ENCODE measurements at places on chromosomes 6 and 20.

DNA sequence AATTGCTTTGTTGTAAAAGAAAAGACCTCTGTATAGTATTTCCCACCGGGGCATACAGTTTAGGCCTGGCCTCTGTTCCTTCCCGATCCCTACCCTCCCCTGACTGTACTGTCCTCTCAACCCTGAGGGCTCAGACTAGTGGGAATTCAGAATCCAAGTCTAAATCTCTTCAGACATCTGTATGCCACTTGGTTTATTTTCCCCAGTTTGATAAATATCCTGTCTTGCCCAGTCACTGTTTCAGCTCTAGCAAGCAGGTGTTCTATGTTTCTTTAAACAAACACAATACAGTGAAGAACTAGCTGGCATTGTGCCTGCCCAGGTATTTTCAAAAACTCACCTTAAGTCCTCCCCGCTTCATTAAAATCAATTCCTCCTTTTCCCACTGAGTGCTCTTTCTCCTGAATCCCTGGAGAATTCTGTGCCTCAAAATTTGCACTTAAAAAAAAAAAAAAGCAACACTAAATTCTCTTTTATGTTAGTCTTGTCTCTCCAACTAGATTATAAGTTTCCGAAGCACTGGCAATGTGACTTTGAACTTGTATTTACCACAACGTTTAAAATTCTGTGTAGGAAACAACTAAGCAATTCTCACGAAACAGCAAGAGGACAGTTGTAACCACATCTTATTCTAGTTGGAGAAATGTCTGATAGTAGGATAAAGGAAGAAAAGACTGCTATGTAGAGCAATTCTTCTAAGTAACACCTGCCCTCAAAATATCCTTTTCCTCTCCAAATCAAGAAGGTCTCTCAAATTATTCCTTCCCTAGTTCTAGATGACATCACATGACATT is 112.0 kb upstream of the CARMIL1 start:
- no peak for DNase-seq

- no peak for DNase-seq
Observed at GRCh38 chr6:159979136-159979874, 10.4 kb downstream of the IGF2R start.

DNA sequence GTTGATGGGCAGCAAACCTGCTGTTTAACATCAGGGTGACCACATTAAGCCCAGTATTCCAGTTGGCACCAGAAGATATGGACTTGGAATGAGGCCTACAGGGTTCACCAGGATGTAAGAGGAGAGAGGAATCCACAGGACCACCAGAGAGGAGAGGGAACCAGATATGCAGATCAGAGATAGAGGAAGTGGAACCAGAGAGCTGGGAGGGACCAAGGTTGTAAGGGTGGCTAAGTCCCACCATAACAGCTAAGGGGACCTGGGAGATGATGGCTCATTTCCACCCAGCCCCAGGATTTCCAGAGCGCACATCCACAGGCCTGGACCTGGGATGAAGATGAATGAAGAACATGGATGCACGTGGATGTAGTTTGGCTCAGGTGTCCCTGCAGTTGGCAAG is 11.1 kb downstream of the BTN2A1 start:
- no peak for DNase-seq

DNA sequence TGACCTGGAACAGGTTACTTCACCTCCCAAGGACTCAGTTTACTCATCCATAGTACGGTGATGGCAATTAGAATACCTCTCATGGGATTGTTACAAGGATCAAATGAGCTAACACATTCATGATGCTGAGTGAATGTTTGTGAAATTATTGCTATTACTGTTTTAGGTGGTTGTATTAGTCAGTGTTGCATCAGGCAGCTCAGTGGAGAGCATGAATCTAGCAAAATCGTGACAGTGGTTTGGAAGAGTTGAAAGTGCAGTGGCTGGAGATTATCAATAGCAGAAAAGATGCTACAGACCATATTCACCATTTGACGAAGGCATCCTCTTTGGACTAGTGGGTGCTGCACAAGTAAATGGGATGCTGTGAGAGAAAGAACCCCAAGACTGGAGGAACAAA is 50.4 kb upstream of the CTNNBL1 start:
- no peak for DNase-seq

GRCh38 chr6:6620766-6621425 is 32.4 kb downstream of the LY86 start:
- no peak for DNase-seq

- no peak for DNase-seq
Observed at GRCh38 chr6:33885132-33886057, 81.6 kb upstream of the MLN start.

DNA sequence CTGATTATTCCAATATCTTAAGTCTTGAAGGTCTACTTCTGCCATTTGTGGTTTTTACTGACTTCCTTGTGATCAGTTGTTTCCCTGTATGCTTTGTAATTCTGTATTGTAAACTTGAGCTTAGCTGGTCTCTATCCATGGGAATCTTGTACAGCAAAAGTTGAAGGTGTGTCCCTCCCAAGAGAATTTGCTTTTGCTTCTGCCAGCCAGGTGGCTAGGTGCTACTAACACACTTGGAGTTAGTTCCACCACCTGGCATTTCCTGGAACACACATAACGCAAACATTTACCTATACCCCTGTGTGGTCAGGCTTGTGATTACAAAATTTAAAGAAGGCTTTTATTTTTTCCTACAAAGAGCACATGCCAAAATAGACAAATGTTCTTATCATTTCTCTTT is 141.2 kb downstream of the GRM4 start:
- DNase-seq, result no peak

DNA sequence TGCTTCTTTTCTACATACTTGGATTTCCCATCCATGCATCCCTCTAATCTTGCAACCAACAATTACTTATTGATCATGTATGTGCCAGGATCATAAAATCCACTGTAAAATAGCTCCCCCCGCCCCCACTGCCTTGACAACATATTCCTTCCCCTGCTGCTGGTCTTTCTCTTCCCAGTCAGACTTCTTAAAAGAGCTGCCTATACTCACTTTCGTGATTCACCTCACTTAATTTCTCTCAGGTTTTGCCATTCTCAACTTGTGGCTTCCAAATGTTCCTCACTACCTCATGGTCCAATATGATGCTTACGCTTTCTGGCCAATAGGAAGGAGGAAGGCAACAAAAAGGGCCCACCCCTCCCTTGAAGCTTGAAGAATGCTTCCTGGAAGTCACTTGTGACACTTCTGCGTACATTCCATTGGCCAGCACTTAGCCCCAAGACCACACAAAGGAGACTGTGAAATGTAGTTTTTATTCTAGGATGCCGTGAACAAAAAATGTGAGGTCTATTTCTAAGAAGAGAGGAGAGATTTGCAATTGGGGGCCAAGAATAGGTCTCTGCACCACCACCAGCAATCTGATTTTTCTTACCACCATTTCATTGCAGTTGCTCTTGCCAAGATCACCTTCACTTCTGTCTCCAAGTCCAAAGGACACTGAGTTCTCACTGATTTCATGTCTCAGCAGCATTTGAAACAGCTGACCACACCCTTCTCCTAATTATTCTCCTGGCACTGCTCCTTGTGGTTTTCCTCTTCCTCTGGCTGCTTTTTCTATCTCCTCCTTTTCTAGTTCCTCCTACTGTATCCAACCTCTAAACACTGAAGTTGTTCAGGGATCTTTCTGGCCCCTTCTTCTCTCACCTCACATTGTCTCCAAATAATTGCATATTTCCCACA is 30.8 kb downstream of the CD164 start:
- no peak for DNase-seq

GRCh38 chr6:21634582-21634981 is 41.0 kb downstream of the SOX4 start:
- no peak for DNase-seq

DNA sequence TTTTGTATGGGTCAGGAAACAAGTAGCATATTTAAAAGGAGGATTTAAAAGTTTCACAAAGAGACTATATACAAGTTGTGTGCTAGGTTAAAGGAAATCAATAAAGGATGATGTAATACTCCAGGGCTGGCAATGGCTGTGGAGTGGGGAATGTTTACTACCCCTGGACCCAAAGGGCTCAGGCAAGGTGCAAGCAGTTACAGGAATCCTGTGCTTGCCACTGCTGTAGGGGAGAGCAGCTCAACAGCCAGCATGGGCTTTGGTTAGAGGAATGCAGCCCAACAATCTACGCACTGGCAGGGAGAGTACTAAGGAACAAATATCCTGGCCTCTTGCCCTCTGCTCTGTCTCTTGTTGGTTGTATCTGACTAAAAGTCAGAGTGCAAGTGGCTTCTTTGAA is 1642.2 kb downstream of the KHDRBS2 start:
- DNase-seq, result no peak

DNA sequence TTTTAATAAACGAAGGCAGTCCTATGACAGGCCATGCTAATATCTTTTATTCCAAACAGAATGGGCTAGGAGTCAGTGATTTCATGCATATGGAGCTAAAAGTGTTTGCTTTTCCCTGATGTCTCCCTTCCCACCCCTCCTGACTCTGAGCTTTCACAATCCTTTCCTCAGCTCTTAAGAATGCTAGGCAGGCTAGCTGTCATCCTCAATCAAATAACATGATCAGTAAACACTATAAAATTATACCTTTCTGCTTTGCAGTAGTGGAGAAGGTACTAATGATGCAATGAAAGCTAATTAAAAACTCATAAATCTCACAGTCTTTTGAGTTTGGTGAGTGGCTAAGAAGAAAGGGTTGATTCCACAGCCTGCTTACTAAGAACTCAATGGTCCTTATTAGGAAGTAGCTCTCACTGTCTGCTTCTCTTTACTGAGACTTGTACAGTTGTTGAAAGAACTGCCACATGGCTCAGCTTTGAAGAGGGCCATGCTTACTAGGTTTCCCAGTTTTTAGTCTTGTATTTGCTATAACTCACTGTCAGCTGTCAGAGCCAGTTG is 250.9 kb upstream of the JAG1 start:
- DNase-seq, result no peak

DNA sequence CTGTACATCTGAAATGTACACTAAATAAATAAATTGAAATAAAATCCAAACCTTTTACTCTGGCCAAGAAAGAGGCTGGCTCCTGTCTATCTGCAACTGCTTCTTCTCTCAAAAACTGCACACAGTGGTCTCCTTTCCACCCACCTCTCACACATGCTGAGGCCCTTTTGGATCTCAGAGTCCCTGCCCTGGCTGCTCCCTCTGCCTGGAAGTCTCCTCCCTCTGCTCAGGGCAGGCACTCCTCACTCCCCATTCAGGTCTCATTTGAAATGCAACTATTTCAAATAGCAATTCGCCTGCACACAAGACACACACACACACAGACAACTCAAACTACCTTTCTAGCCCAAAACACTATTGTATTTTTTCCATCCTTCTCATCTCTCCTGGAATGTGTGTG is 348.8 kb downstream of the PKHD1 start:
- DNase-seq, result no peak

DNA sequence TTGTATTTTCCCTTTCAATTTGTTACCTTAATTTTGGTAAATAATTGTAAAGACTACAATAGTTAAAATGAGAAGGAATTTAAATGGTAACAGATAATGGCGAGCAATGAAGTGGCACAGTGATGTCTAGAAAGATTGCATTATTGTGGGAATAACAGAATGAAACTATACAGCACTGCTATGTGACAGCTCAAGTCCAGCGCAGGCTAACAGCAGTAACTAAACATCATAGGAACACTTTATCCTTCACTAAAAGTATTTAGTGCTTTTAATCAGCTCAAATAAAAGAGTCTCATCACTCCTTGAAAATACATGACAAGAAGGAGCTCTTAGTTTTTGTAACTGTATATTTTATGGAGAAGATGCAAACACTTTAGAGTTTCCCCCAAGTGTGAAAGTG is 190.8 kb downstream of the TENT5A start:
- no peak for DNase-seq

GRCh38 chr6:39520411-39520810 is 197.9 kb upstream of the KCNK16 start:
- no peak for DNase-seq

GRCh38 chr6:106600329-106600728 is 29.0 kb downstream of the RTN4IP1 start:
- no peak for DNase-seq

GRCh38 chr6:169427856-169428255 is 174.2 kb upstream of the THBS2 start:
- DNase-seq, result no peak

- DNase-seq, result no peak
Observed at GRCh38 chr6:153580776-153581175, 449.7 kb upstream of the RGS17 start.

- DNase-seq, result no peak
Observed at GRCh38 chr6:36523936-36524499, 23.3 kb downstream of the STK38 start.

GRCh38 chr20:38162878-38163875 is 1.9 kb downstream of the TGM2 start:
- DNase-seq, result no peak

DNA sequence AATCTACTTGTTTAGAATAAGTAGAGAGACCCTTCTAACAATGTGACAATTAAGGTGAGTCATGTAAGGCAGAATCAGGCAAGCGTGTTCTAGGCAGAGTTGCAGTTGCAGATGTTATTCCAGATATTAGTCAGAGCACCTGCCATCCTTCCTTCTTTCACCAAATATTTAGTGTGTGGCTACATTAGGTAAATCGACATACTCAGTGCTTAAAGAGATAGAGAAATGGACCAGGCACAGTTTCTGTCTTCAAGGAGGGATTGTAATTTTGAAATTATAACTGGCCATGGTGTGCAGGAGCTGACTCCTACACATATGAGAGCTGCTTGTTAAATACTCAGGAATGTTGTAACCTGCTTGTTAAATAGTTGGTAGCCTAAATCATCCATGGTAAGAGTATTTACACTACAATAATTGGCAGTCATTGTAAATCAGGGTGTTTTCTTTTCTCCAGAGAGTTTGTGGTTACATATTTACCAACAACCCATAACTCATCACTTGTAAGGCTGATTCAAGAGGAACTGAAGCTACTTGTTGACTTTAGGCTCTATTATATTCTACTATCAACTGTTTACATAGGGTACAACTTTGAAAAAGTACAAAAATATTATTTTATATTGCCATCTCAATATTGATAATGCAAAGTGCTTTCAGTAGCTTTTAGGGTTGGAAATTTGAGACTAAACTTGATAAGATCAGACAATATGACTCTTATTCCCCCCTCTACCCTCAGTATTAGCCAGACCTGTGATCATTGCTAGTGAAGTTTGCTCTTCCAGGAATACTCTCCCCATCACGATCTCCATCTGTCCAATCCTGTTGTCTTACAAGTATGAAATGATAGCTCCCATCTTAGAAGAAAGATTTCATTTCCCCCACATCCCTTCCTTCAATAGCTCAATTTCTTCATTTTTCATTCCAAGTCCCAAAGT is 607.1 kb downstream of the COL12A1 start:
- DNase-seq, result no peak

GRCh38 chr6:143451531-143451930 is 926 bp downstream of the PEX3 start:
- DNase-seq, result no peak

DNA sequence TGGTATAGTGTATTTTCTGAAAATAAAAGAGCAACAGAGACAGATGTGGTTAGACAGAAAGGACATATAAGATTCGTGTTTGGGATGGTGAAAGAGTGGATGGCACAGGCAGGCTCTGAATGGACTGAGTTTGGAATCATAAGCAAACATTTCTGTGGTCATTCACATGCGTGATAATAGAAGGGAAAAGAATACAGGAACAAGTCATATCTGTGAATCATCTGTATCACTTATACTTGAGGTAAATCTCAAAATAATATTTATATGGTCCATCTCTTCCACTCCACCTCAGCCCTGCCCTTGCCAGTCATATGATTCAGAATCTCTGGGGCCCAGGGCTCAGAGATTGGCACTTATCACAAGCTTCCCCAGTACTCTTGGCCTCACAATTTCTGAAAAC is 535.1 kb downstream of the BCKDHB start:
- DNase-seq, result no peak

- DNase-seq, result no peak
Observed at GRCh38 chr6:28657381-28657768, 131.7 kb downstream of the GPX5 start.

GRCh38 chr6:130632277-130632676 is 194.9 kb upstream of the SMLR1 start:
- DNase-seq, result no peak
